EH (cell line): ENCODE measurements at places on chromosomes 7 and 10.

GRCh38 chr10:129101232-129101980 is 365.6 kb upstream of the MGMT start:
- DNase-seq, result no peak

GRCh38 chr7:158357106-158357897 is 230.3 kb downstream of the PTPRN2 start:
- DNase-seq, result no peak

DNA sequence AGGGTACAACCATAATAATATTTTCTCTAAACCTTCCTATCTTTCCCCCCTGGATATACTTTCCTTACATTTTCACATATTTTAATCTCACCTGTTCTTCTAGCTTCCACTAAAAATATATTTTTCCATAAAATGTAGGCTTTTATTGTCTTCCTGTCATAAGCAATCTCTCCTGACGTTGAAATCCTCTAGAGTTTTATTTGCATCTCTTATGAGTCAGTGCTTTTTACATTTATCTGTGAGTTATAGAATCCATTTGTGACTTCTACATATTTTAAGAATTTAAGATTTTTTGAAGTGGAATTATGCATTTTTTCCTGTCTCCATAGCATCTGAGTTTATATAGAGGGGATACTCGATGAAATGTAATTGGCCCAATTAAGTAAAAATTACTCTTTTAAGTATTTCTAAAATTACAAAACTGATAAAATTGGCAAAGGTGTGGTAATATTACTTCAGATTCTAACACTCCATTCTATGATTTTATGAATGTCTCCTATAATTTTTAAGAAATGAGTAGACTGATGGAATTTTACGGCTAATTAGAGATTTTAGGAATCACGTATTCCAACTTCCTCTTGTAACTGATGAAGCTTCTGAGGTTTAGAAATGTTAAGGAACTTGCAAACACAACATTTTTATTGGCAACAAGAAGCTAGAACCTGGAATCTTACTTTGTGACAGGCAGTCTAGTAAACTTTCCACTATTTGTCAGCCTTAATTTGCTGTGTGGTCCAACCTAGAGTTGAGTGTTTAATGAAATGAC is 422.9 kb upstream of the SEMA3A start:
- DNase-seq, result no peak

GRCh38 chr7:12692479-12693259 is 5.2 kb downstream of the ARL4A start:
- DNase-seq, result no peak

- DNase-seq, result no peak
These were observed at the start of gene PRF1 for GRCh38 chr10:70602665-70603448. Gene PRF1, minus strand, starts transcription at chr10:70602741. Its CDS starts 1,839 bp downstream, at chr10:70600902.

DNA sequence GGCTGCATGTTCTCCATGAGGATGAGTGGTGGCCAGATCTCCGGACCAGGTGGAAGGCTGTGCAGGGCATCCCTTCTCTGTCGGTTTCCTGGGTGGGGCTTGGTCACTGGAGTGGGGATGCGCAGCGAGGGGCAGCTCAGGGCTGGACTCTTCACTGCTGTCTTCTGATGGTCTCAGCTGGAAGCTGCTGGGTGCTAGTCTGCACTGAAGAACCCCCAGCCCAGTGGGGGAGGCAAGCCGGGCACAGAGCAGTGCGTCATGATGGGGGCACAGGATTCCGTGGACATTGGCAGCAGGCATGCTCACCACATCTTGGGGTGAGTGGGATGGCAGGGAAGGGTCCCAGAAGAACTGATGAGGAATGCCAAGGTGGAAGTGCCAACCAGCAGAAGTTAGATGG is 39.8 kb downstream of the EEPD1 start:
- DNase-seq, result no peak

- DNase-seq, result no peak
These were observed 74.8 kb downstream of the DNAJB6 start for GRCh38 chr7:157411580-157411979.

GRCh38 chr10:42836771-42837468 is 54.3 kb downstream of the BMS1 start:
- DNase-seq, result peak; percentile 25

GRCh38 chr7:51219261-51219988 is 97.2 kb downstream of the COBL start:
- no peak for DNase-seq

DNA sequence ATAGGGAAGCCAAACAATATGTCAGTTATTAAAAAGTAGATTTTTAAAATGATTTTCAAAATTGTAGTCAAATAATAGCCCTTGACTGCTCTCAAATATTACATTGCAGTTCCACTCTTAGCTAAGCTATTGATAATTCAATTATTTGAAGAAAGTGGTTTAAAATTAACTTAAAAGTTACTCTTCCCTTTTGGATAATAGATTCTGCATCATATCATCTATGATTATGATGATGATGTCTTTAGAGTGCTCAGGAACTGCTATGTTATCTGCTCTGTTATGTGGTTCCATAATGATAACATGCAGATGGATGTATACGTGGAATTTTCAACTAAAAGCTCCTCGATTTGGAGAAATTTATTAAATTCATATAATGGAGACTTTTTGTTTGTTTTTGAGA is 110.0 kb downstream of the ADAM22 start:
- no peak for DNase-seq

DNA sequence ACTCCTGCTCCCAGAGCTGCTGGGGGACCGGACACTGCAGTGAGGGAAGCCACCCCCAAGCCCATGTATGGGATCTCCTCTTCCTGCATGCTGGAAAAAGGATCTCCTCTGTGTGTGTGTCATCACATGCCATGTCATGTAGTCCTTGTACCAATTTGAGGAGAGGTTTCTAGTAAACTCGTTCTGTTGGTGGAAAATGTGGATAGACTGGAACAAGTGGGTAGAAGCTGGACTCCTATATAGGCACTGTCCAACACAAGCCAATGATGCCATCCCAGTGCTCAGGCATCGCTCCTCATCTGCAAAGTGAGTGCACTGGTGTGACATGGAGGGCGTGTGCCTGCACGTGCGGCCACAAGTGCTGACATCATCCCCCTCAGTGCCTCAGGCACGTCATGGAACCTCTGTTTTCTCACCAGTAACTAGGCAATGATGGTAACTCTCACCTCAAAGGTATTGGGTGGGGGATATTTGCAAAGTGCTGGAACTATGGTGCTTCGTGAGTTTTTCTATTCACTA is 19.3 kb downstream of the MYO1G start:
- peak; percentile 35 for DNase-seq

- DNase-seq, result no peak
These were observed 19.8 kb downstream of the JCAD start for GRCh38 chr10:30039567-30039966.

DNA sequence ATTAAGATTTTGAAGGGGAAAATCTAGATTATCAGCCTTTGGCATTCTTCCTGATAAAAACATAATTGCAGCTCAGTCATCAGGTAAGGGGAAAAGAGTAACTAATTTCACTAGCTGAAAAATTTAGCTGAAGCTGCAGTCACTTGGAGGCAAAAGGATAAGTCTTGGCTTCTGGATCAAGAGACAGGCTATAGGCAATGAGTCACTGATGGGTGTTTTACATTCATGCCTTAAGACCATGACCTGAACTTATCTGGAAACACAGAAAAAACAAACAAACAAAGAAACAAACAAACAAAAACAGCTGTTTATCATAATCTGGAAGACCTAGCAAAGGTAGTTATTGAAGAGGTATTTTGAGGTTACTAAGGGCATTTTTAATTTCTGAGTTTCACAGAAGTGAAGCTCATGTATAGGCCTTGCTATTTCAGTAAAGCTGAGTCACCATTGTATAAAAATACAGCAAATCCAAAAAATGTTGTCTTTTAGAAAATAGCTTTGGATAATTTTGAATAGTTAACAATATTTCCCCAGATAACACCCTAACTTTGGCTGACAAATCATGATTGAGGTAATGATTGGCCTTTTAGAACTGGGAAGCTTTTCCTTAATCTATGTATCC is 40.3 kb downstream of the ZNF22 start:
- no peak for DNase-seq

GRCh38 chr7:105734233-105734632 is 142.2 kb downstream of the ATXN7L1 start:
- no peak for DNase-seq

DNA sequence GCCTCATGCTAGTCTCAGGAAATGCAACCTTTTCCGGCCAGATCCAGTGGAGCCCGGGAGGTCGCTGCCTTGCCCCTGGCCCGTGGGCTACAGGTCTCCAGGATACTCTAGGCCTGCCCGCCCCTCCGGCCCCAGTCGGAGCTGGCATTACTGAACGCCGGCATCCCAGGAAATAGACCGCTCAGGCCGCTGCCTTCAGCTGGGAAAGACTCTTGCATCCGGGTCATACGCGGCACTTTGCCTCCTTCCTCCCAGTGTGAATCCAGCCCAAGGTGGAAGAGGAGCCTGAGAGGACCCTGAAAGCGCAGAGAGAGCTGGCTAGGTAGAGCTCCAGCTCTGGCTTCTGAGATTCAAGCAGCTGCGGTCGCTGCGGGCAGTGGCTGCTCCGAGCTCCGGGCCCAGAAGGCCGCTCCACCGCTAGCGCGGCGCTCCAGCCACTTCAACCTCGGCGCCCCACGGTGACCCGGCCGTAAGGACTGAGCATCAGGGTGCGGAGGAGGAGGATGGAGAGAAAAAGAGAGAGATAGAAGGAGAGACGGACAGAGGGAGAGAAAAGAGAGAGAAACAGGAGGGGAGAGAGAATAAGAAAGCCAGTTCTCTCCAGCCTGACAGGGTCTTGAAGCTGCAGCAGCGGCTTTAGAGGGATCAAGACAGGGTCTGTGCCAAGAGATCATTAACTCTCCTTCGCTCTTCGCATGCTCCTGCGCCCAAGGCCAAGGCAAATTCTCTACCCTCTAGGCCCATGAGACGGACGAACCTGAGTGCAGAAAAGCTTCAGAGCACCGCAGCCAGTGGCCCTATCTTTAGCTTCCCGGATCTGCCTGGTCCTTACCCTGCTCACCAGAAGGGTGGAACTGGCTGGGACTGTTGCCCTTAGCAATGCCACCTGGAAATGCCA is 1.8 kb upstream of the HOXA10 start:
- DNase-seq, result peak; percentile 72

- DNase-seq, result no peak
These were observed 19.7 kb upstream of the PWWP2B start for GRCh38 chr10:132377326-132377725.

DNA sequence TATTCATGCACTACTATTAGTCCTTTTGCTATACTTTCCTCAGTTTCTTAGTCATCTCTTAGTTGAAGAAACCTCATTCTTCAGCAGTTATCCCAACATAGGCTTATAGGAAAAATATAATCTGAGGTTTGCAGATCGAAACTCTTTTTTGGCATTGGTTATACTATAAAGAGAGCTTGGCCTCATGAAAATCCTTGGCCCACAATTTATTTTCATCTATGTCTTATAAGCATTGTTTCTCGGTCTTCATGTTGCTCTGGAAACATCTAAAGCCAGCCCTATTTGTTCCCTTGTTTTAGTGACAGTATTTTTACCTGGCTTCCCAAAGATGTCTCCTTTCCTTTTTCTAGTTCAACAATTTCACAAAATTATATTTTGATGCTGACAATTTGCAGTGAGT is 345.1 kb upstream of the PRKCQ start:
- DNase-seq, result no peak

- DNase-seq, result no peak
These were observed 161.4 kb downstream of the RAB11FIP2 start for GRCh38 chr10:117885206-117885829.

- peak; percentile 12 for DNase-seq
These were observed 962 bp downstream of the ZKSCAN1 start for GRCh38 chr7:100016215-100016901.

- DNase-seq, result peak; percentile 34
These were observed 28.9 kb downstream of the PHYH start for GRCh38 chr10:13270877-13271551.

GRCh38 chr10:60444494-60445064 is 54.9 kb upstream of the ANK3 start:
- DNase-seq, result peak; percentile 54
